ENCODE measurements at places on chromosomes 3 and 15.

GRCh38 chr3:85570819-85571218 lies 612.0 kb downstream of the CADM2 start:
- no peak for DNase-seq

DNA sequence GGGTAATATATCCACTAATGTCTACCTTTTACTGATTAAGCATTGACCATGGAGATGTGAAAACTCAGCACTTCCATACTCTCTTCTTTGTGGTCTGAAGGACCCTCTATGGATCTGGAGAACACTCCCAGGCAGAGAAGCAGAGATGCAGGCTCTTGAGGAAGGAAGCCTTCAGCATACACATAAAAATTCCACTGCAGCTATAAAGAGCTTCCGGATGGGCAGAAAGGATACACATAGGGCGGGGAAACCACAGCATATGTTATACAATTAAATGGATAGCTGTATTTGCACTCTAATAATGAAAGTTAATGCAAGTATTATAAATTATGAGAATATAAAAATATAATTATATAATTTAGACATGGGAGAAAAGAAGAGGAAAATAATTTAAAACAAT lies 1258.2 kb upstream of the ALCAM start:
- no peak for DNase-seq

DNA sequence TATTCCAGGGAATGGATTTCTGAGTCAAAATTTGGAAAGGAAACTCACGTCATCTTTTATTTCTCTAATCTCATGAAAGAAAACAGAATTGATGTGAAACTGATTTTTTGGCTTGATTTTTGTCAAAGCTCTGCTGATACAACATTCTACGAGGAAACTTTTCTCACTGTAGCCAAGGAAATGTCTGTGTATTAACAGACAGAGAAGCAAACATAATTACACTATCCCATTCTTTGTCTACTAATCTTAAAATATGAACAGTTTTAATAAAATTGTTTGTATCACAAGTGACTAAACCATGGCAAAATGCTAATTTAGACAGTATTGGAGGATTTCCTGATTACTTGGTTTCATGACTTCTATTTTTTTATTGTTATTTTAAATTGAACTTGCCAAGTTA lies 1437.0 kb downstream of the OTOL1 start:
- DNase-seq = no peak

DNA sequence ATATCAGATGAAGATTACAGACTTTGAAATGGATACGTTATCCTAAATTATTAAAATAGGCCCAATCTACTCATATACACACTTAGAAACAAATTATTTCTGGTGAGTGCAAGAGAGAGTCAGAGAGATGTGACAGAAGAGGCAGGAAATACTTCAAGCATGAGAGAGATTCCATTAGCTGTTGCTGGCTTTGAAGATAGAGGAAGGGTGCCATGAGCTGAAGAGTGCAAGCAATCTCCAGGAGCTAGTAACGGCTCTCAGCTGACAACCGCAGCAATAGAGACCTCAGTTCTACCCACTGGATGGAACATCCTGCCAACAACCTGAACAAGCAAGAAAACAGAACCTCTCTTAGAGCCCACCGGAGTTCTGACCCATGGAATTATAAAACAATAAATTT lies 270.7 kb upstream of the SLITRK3 start:
- DNase-seq = no peak

GRCh38 chr15:38810686-38811085 lies 246.1 kb upstream of the RASGRP1 start:
- no peak for DNase-seq

GRCh38 chr3:112560721-112561483 lies 860 bp downstream of the ATG3 start:
- peak; percentile 45 for DNase-seq

Data from AG04449 (cell line).